T-helper 1 cell (primary cell): ENCODE measurements at places on chromosomes 2 and 18.
A peak's percentile ranks its signal among the peaks of the same experiment; 100 is the strongest.

DNA sequence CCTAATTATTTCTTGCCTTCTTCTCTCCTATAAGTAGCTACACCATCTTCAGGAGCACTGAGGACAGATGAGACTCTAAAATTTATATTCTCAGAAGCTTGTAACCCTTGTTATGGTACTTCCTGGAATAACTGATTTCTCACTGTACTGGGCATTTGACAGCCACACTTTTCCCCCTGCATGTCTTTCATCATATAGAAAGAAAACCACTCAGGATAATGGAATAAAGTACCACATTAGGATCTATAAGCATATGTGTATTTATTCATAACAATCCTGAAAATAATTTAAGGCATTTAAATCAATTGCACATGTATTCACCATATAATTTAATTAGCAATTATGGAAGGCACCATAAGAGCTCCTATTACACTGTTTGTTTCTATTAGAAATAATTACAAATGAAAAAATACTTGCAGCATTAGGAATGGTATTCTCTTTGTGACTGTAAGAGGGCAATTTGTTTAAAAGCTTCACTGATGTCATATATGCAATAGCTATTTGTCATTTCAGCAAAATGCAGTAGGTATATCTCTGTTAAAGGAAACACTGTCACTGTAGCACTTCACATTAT lies 216.9 kb upstream of the FSHR start:
- no peak for DNase-seq

DNA sequence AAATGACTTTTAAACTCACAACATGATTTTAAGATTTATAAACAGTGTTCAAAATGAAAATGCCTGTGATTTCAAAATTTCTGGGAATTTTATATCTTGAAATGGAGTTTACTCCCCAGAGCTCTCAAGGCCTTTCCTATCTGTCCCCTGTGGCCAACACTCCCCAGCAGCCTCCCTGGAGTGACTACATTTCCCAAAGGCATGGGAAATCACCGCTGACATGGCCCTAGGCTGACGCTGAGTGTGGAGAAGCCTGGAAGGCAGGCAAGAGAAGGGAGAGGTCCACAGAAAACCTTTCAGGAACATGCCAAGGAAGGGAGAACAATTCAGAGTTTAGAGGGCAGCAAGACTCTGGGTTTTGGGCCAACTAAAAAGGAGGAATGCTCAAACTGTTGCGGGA lies 20.2 kb upstream of the ZFP36L2 start:
- DNase-seq: no peak

DNA sequence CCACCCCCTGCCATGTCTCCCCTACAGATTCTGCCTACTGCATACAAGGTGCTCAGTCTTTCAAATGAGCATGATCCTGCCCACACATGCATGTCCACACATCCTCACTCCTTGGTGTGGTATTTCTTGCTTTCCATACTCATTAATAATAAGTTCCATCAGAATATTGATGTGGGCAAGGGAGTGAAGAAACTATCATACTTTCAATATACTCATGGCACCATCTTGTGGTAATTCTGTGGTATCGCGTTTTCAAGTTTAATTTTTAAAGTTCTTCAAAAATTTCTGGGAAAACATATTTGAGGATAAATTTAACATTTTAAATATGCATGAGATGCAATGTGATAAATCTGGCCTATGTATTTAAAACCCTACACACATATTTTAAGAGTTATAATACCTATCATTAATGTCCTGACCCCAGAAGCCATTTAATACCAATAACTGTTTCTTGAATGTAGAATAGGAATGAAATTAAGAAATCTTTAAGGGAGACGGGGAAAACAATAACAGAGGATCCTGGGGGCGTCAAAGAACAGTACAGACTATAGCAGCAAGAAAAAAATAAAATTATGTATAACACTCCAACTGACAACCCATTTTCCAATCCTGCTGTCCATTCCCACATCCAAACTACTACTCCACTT lies 110.1 kb downstream of the ZNF385B start:
- DNase-seq: no peak

GRCh38 chr2:237863102-237863511 lies 3.7 kb downstream of the RAMP1 start:
- no peak for DNase-seq

GRCh38 chr2:1097101-1097500 lies 146.5 kb downstream of the SNTG2 start:
- DNase-seq: no peak

DNA sequence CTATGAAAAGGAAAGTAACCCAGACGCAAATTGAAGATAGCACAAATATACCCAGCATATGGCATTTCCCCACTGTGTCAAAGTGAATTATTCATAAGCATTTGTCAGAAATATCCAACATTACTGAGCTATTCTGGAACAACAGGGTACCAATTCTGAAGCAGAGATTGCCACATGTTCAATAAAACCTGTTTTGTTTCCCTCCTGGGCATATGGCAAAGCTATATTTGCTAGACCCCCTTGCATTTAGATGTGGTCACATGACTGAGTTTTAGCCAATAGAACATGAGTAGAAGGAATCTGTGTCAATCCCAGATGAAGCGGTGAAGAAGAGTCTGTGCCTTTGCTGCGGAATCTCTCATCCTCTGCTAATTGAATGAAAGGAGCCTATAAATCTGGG lies 296.4 kb upstream of the DLGAP1 start:
- no peak for DNase-seq

- DNase-seq: no peak
These were observed 19.4 kb upstream of the NCOA1 start for GRCh38 chr2:24471662-24472061.

DNA sequence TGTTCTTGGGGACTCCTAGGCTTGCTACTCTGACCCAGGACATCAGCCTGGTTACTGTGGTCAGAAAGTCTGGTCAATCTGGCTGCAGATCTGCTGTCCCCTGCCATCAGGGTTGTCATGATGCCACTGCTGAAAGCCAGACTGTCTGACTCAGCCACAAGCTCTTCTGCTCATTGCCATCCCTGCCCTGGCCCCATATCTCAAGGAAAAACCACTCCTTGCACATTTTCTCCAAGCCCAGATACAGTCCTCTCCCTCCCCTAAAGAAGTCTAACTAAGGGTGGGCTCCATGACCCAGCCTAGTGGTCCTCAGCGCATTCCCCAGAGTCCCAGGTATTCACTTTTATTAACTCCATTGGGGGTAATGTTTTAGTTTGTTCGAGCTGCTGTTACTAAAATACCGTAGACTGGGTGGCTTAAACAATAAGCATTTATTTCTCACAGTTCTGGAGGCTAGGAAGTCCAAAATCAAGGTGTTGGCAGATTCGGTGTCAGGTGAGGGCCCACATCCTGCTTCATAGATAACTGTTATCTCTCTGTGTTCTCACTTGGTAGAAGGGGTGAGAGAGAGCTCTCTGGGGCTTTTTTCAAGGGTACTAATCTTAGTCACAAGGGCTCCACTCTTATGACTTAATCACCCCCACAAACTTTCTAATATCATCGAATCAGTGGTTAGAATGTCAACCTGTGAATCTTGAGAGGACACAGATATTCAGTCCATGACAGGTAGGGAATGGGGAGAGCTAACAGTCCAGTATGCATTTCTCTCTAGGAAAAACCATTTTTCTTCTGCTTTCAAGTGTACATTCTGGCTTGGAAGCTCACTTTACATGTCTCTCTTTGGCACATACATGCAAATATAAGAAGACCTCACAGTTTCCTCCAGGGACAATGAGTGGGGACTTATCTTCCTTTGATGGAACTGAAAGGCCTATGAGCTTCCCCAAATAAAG lies 94.8 kb upstream of the CXCR4 start:
- peak; percentile 14 for DNase-seq

- no peak for DNase-seq
These were observed 53.4 kb upstream of the ODC1 start for GRCh38 chr2:10501451-10501961.

- DNase-seq: no peak
These were observed 102.5 kb upstream of the RASGRP3 start for GRCh38 chr2:33373986-33374385.

GRCh38 chr2:179817181-179817841 lies 44.1 kb downstream of the ZNF385B start:
- DNase-seq: no peak

DNA sequence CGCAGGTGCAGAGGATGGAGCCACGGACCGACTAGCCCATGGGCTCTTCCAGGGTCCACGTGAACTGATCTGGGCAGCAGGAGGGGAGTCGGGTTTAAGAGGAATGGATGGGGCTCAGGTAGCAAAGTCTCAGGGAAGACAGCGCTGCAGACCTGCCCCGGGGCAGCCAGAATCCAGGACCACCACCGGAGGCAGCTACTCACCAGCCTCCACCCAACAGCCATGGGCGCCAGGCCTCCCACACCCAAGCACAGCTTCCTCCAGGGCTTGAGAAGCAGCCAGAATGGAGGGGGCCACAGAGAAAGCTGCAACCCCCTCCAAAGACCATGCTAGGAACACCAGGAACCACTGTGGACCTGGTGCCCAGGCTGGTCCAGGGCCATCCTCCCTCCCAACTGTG lies 164.3 kb downstream of the TWIST2 start:
- DNase-seq: no peak

- peak; percentile 24 for DNase-seq
These were observed 375.0 kb downstream of the CTNNA2 start for GRCh38 chr2:79887747-79888374.

GRCh38 chr2:102295566-102295965 lies 15.8 kb upstream of the IL1RL1 start:
- no peak for DNase-seq

DNA sequence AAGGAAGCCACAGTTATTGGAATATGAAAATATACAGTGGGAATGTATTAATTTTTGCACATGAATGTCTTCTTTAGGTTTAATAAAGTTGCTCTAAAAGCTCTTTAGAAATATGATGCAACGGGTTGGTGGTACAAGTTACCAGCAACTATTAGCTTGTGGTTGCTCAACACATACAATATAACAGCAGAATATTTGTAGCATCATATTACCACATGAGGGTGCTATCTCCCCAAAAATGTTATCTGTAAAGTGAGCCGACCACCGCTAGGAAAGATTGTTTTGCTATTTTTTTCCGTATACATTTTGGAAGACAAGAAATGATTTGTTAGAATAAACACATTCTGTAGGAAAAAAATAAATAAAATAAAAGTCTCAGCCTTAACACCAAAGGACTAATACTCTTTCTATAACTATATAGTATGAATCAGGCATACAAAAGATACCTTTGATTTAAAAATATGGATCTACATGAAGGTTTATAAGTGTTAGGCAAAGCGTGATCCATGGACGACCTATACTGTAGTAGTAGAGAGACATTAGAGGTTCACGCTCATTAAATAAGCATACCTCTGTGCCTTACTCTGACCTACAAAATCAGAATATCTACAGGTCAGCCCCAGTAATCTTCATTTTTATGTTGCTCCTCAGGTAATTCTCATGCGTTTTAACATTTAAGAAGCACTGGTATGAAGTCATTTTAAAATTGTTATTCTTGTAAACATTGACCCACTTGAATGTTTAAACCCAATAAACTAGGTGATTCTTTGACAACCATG lies 1110.6 kb upstream of the ACVR2A start:
- DNase-seq: no peak

DNA sequence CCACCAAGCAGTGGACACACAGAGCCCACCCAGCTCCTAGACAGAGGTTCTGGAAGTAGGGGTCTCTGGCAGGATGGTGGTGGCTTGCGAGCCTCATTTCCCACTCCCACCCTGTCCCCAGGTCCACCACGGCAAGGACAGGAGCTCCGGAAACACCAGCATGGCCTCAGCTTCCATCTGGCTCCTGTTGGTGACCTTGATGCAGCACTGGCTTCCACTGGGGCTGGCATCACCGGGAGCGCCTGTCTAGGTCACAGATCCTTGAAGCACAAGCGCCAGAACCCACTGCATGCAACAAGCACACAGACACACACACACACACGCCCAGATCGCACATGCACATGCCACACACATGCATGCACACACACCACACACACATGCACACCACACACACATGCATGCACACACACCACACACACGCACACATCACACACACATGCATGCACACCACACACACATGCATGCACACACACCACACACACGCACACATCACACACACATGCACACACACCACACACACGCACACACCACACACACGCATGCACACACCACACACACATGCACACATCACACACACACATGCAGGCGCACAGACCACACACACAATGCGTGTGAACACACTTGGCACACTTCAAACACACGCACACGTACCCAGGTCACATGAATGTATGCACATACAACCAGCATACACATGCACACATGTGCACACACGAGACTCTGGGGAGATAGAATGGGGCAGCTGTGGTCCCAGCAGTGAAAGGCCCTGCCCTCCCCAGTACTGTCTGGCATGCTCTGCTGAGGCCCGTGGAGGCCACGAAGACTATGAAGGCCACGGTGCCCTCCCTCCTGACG lies 63.7 kb downstream of the TWIST2 start:
- no peak for DNase-seq

DNA sequence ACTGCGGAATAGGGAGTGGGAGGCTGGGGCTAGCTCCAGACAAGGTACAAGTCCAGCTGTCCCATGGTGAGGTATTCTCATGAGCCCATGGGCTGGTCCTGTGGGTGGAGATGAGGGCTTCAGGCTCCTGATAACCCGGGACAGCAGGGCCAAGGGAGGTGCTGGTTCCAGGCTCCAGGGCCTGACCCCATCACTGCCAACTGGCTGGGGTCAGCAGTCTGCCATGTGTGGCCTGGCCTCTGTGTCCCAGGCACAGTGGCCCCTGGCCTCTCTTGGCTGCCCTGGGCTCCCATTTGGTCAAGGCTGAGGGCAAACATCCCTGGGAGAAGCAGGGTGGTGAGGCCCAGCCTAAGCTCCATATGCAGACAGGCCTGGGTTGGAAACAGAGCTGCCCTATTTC lies 966 bp upstream of the OXER1 start:
- no peak for DNase-seq

DNA sequence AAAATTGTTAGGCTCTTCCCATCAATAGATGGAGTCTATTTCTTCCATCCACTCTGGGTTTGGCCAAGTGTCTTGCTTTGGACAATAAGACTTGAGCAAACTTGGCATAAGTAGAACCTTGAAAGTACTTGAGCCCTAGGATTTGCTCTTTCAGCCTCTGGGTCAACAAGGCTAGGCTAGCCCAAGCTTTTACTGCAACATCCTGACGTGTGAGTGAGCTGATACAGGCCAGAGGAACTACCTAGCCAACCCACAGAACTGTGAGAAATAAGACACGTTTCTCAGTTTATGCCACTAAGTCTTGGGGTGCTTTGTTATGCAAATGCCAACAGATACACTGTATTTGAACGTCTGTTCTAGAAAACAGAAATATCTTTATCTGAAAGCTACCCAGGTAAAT lies 71.9 kb downstream of the LRP2 start:
- DNase-seq: no peak

DNA sequence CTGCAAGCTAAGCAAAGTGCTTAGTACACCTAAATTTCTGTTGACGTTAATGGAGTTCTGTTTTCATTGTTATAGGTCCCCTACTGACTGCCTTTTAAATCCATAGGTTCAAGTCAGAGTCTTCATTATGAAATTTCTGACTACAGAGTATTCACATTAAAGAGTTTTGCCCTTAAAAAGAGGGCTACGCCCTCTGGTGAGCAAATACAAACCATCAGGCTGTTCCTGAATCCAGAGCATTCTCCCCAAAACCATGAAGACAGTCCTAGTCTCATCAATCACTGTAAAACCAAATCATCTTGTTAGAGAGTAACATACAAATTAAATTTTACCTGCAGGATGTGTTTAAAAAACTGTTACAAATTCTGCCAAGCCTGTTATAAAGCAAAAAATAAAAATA lies 1091.7 kb downstream of the TDRD15 start:
- no peak for DNase-seq
